Stimulated activated naive CD8-positive, alpha-beta T cell treated with anti-CD3 and anti-CD28 coated beads, Interleukin-15, Interleukin-2, amounts not matched to agents 100 U/mL and 50 U/mL, for 24 hours (primary cell): ENCODE measurements at places on chromosomes 16 and 17.

GRCh38 chr16:71837150-71837549, 8.6 kb upstream of the ATXN1L start:
- DNase-seq, result no peak

- peak; percentile 55 for DNase-seq
These were observed 8.4 kb upstream of the PLK1 start for GRCh38 chr16:23670137-23670776.

GRCh38 chr17:2723505-2723996, 12.0 kb upstream of the CLUH start:
- no peak for DNase-seq

GRCh38 chr17:14197586-14197985, 39.1 kb downstream of the CDRT15 start:
- peak; percentile 73 for DNase-seq

DNA sequence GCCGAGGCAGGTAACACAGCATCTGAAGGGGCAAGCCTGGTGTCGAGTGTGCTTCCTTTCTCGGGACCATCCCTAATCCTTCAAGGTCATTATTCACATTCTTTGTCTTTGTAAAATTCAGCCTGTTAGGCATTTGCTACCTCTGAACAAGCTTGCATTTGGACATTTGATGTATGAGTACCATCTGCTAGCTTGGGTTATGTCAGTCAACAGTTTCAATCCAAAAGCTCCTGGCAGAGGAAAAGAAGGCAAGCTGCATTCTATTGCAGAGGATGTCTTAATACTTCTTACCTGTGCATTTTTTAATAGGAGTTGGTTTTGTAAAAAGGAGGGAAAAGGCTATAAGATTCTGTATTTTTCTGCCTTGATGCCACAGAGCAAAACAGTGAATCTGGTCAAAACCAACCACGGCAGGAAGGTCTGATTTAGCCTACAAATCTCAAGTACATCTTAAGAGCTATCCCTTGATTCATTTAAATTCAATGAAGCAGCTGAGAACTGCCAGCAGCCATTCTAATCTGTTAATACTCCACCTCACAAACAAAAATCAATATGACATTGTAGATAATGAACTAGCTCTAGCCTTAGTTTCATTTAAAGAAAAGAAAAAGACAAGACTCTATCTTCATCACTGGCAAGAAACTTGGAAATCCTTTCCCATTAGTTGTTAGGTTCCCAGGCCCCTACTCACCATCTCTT, 39.0 kb downstream of the TEX2 start:
- DNase-seq, result no peak

DNA sequence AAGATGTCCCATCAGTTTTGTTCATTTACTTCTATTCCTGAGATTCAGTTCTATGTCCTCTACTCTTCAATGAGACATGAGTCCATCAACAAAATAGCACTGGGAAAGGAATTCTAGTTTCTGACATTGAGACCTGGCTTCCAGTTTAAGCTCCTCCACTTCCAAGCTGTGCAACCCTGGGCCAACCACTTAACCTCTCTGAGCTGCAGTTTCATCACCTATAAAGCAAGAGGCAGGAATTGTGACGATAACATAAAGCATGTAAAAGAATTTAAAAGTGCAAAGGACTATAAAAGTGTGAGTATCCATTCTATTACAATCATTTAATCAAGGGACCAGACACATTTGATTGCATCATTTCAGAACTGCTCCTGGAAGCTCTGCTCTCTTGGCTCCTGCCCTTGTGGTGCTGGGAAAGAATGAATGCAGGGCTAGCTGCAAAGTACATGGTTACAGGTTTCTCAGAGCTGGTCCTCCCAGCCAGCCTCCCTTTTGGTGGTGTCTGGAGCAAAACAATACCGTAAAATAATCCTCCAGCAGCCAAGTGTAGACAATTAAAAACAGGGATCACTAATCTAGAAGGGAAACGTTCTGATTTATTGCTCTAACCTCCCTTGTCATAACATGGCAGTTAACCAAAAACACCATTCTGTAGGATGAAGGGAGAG, 113.9 kb downstream of the VPS53 start:
- DNase-seq, result no peak

- DNase-seq, result no peak
These were observed 780.8 kb upstream of the CDH8 start for GRCh38 chr16:62816971-62817519.

DNA sequence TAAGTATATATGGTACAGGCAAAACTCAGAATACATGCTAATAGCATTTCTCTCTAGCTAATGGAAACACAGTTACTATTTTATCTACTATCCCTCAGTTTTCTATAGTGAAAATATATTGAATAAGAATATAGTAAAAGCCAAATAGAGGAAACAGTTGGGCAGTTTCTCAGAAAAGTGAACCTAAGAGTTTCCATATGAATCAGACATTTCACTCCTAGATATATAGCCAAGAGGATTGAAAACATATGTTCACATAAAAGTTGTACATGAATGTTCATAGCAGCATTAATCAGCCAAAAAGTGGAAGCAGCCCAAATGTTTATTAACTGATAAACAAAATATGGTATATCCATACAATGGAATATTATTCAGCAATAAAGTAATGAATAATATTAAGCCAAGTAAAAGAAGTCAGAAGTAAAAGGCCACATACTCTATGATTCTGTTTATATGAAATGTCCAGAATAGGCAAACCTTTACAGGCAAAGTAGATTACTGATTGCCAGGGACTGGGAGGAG, 134.6 kb downstream of the CYB561 start:
- no peak for DNase-seq

DNA sequence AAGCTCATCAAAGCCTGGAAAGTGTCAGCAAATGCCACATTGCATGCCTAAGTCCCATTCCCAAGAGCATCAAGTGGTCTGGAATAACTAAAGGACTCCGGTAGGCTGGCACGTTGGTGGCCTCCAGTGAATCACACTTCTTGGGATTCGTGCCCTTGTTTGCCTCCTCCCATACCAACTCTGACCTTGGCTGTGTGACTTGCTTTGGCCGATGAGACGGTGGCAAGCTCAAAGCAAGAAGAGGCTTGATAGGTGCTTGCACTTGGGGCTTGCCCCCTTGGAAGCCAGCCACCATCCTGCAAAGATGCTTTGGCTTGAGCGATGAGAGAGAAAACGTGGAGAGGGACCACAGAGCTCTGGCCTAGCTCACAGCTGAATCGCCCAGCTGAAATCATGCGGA, 313.1 kb upstream of the ZFHX3 start:
- DNase-seq, result no peak

DNA sequence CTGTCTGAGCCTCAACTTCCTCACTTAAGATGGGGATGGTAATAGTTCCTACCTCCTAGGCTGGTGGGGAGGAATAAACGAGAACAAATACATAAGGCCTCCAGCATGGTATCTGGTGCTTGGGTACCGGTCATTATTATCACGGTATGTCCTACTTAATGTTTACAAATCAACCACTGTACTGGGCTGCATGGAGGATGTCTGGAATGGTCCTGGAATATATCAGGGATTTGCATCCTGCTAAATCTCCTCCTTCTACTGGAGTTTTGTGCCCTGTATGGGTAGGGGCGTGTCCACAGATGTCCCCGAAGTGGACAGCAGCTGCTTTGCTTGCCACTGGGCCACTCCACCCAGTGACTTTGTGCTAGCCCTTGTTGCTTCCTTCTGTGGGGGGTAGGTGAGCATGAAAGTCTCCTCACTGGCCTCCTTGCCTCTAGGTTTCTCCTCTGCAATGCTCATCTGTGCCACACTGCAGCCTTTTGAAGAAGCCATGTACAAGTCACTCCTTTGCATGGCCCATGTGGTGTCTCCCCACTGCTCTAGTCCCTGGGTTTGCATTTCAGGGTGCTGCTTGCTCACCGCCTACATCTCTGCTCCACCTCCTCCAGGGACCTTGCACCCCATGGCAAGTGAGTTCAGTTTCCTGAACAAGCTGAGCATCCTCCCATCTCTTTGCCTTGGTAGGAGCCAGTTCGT, 2.2 kb upstream of the CMIP start:
- no peak for DNase-seq

DNA sequence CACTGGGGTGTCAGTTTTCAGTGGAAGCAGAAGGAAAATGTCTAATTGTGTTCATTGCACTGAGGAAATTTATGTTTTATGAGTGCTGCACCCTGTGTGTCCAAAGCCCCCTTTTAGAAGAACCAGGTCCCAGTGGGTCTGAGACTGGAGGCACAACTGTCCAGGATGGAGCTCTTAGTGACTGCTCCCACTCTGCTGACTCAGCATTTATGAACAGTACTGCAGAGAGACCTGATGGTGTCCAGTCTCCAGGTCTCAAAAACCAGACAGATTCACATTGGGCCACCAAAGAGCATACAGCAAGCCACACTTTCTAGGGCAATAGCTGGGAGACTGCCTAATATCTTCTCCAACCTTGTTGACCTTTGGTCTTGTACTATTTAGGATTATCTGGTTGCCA, 321.9 kb downstream of the CBLN1 start:
- no peak for DNase-seq

DNA sequence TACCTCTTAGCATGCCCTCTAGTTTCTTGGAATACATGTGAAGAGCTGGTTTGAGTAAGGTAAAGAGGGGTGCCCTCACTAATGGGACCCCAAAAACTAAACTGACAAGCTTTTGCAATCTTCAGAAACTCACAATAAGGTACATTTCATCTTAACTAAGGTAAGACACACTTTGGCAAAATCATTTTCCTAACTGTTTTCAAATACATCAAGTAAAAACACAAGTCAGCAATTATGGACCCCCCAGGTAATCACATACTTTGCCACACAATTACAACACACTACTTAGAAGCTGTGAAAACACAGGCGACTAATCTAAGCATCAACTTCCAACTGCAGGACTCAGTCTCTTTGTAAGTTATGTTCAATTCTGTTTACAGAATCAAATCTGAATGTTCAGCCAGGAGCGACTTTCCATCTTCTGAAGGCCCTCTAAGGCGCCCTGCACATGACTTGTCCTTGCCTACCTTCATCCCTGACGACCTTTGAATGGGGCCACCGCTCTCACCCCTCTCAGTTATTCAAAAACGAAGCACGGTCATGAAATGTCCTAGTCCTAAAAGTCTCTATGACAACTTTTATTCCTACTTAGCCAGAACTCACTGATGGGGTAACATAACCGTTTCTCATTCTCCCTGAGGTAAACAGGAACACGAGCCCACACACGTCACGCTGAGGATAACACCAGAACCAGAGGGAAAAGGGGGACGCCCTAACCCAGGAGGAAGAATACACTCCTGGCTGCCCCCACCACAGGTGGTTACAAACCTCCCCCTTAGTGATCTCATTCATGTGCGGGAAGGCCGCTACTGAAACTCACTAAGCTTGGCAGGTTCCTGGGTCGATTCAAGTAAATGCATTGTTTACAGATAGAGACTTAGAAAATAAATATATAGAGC, 5.5 kb downstream of the CREBBP start:
- DNase-seq, result no peak

GRCh38 chr17:53475002-53475401, 347.7 kb upstream of the KIF2B start:
- DNase-seq, result no peak

DNA sequence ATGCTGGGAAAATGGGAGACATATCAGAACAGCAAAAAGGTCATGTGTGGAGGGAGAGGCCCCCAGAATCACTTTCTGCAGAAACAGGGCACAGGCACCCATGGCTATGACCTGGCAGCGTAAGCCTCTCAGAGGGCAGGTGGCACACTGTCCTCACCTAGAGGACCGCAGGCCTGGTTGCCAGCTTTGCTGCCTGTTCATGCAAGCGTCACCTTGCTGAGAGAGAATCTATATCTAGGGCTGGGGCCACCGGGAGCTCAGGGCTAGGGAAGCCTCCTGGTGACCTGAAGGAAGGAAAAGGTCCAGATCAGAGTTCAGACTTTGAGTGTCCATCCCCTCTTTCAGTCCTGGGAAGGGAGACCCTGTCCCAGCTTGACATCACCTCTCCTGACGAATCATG, 78.7 kb downstream of the GOSR1 start:
- no peak for DNase-seq

DNA sequence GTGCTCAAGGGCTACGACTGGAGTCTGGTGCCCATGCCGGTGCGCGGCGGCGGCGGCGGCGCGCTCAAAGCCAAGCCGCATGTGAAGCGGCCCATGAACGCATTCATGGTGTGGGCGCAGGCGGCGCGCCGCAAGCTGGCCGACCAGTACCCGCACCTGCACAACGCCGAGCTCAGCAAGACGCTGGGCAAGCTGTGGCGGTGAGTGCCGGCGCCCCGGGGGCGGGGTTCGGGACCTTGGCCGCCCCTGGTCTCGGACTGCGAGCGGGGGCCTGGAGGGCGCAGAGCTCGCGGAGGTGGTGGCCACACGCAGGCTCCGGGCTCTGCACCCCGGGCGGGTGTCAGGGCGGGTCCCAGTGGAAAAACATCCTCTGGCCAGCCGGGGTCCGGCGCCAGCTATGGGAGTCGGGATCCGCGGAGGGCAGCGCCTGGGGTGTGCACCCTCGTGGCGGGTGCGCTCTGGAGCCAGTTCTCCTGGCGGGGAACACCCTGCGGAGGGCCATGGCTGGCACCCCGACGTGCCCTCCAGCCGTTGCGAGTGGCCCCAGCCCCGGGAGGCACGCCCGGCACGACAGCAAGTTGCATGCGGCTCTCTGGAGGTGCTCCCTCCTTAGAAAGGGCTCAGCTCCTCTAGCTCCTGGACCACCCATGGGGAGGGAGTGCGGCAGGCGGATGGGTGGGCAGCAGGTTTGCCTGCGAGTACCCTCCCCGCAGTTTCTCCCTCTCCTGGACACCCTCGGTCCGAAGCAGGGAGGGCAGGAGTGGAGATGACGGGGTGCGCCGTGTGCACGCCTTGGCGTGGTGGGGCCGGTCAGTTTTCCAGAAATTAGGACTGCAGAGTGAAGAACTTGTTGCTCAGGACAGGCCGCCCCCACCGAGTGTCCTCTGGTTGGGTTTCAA, 824 bp downstream of the SOX8 start:
- DNase-seq, result no peak

GRCh38 chr17:58300336-58300735, 19.6 kb upstream of the MPO start:
- no peak for DNase-seq

DNA sequence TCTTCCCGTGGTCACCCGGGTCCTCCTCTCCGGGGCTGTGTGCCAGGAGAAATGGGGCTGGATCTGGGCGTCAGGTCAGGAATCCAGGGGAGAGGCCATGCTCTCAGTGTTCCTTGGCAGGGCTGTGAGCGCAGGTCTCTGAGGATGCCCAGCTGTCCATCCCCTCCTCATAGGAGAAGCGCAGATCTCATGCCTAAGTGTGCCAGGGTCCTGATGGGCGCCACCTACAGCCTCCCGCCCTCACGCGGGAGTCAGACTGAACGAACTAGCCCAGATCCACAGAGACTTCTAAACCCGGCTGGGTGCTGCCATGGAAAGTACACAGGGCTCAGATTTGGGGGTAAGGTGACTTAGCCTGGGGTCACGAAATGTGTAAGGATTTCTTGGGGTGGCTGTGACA, 24.3 kb downstream of the MGRN1 start:
- no peak for DNase-seq

GRCh38 chr17:77740481-77740880, 218.0 kb upstream of the TNRC6C start:
- no peak for DNase-seq

- no peak for DNase-seq
These were observed 45.0 kb upstream of the ARHGAP44 start for GRCh38 chr17:12744298-12744697.
